Type B pancreatic cell (in vitro differentiated cells): ENCODE measurements at places on chromosomes 12 and 14.

DNA sequence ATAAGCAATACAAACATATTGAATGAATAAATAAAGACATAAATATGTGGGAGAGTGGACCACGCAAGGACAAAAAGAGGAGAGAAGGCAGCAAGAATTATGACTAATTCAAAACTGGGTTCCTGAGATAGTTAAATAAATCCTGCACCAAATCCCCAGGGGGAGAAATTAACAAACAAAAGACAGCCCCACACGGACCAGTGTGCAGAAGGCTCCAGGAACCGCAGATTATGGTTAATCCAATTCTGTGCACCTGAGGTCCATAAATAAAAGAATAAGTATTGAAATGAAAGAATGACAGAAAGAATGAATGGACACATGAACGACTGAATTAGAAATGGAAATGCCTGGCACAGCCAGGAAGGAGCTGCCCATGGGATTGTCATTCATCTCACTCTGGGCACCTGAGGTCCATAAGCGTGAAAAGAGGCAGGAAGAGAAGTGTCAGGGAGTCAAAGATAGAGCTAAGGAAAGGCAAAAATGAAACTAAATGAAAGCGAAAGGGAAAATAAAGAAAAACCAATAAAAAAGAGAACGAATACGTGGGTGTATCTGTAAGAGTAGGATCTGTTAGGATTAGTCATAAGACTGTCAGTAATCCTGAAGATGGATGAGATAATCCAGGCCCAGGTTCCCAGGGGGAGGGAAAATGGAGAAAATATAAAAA, 23.3 kb downstream of the MEG3 start:
- peaks cover 3% of the 10 kb centered on the region for H3K27me3 ChIP-seq
- no peak for DNase-seq
- H3K27ac ChIP-seq = no peak overlapping the region

- DNase-seq = no peak
- peaks cover 31% of the 10 kb centered on the region for H3K4me1 ChIP-seq
- no peak overlapping the region for H3K27ac ChIP-seq
- no peaks in the 10 kb centered on the region for H3K27me3 ChIP-seq
Observed at GRCh38 chr12:123958876-123959275, 13.8 kb downstream of the CCDC92 start.

- H3K4me3 ChIP-seq = no peak overlapping the region
- no peaks in the 10 kb centered on the region for H3K27me3 ChIP-seq
- no peak overlapping the region for H3K27ac ChIP-seq
- no peak for DNase-seq
- no peaks in the 10 kb centered on the region for H3K4me1 ChIP-seq
Observed at GRCh38 chr12:84857525-84858208, 54.9 kb downstream of the SLC6A15 start.

DNA sequence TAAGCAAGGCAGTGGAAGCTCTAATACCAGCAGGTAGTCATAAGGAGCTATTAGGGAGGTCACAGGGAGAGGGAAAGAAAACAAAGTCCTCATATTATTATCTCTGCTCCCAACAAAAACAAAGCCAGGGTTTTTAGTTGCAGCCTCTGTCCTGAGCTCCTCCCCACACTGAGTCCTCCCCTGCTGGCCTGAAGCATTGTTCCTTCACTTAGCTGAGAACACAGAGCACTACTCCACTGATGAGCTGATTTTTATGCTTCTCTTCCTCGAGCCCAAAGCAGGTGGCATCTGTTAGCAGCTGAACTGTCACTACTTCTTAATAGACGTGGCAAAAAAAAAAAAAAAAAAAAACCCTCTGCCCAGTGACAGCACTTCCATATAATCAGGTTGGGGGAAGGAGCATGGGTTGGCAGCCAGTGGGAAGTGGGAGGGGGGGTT, 10.5 kb upstream of the STAC3 start:
- DNase-seq = no peak
- H3K27me3 ChIP-seq = no peaks in the 10 kb centered on the region
- no peak overlapping the region for H3K27ac ChIP-seq
- H3K36me3 ChIP-seq = peaks cover 13% of the 10 kb centered on the region
- no peak overlapping the region for H3K4me3 ChIP-seq
- peaks cover 6% of the 10 kb centered on the region for H3K4me1 ChIP-seq

DNA sequence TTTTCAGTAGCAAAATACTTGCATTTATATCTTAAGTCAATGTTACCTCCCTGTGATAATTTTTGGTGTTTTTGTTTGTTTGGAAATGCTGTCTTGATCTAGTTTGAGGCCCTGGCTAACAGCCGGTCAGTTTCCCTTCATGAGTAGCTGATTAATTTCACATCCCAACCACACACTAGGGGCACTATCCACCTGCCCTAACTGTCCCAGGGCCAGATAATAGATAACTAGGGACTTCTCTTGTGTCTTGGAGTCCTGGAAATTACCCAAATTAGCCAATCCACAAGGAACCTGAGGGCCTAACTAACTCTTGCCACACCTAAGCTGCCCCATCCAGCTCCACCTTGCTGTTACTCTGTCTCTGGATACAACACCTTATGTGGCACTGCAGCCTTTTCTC, 399.9 kb downstream of the FOXG1 start:
- H3K4me3 ChIP-seq = no peak overlapping the region
- H3K4me1 ChIP-seq = no peaks in the 10 kb centered on the region
- no peaks in the 10 kb centered on the region for H3K27me3 ChIP-seq

GRCh38 chr12:82673698-82674097, 13.0 kb upstream of the TMTC2 start:
- H3K4me3 ChIP-seq = no peak overlapping the region
- H3K36me3 ChIP-seq = no peaks in the 10 kb centered on the region
- no peaks in the 10 kb centered on the region for H3K27me3 ChIP-seq
- DNase-seq = no peak
- peaks cover 8% of the 10 kb centered on the region for H3K4me1 ChIP-seq
- H3K27ac ChIP-seq = no peak overlapping the region

- peak overlapping the region; percentile 10 for H3K27ac ChIP-seq
- no peaks in the 10 kb centered on the region for H3K27me3 ChIP-seq
- H3K4me3 ChIP-seq = peak overlapping the region; percentile 5
Observed at GRCh38 chr12:11862798-11863197, 207.9 kb upstream of the BCL2L14 start.

DNA sequence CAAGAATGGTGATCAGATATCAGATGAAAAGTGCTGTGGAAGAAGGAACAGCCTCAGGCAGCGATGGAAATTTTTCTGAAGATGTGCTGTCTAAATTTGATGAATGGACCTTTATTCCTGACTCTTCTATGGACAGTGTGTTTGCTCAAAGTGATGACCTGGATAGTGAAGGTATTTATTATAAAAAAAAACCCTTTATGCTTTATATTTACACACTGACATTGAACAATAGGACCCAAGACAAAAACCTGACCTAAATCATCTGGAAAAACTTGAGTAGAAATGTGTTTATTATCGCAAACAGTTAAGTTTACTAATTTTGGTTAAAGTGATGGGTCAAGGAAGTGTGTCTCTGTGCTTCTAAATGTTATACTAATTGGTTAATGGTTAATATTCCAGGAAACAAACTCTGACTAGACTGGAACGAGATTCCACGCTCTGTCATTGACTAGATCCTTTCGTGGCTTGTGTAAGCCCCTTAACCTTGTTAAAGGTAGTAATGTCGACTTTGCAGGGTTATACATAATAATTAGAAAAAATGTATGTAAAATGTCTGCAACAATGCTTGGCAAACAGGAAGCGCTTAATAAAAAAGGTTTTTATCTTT, 62.7 kb downstream of the LRRK2 start:
- H3K4me3 ChIP-seq = no peak overlapping the region
- no peaks in the 10 kb centered on the region for H3K36me3 ChIP-seq
- no peak for DNase-seq
- H3K27me3 ChIP-seq = no peaks in the 10 kb centered on the region

- no peak for DNase-seq
- H3K36me3 ChIP-seq = peaks cover 29% of the 10 kb centered on the region
- peak overlapping the region; percentile 98 for H3K27ac ChIP-seq
- H3K4me3 ChIP-seq = peak overlapping the region; percentile 100
- no peaks in the 10 kb centered on the region for H3K27me3 ChIP-seq
Observed at GRCh38 chr12:6970096-6970527, 352 bp downstream of the PHB2 start.

GRCh38 chr14:71388862-71389261, 481.6 kb downstream of the PCNX1 start:
- H3K27me3 ChIP-seq = no peaks in the 10 kb centered on the region
- no peak overlapping the region for H3K4me3 ChIP-seq

DNA sequence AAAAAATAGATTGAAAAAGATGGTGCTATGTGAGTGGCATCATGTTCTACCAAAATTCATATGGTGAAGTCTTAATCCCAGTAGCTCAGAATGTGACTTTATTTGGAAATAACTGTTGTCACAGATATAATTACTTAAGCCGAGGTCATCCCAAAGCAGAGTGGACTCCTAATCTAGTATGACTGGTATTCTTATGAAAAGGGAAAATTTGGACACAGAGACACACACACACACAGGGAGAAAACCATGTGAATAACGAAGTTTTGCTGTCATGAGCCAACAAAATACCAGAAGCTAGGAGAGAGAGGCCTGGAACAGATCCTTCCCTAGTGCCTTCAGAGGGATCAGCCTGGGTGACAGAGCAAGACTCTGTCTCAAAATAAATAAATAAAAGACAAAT, 62.6 kb downstream of the FAR2 start:
- H3K27ac ChIP-seq = no peak overlapping the region
- no peak overlapping the region for H3K4me3 ChIP-seq
- H3K4me1 ChIP-seq = peaks cover 9% of the 10 kb centered on the region
- no peaks in the 10 kb centered on the region for H3K27me3 ChIP-seq

DNA sequence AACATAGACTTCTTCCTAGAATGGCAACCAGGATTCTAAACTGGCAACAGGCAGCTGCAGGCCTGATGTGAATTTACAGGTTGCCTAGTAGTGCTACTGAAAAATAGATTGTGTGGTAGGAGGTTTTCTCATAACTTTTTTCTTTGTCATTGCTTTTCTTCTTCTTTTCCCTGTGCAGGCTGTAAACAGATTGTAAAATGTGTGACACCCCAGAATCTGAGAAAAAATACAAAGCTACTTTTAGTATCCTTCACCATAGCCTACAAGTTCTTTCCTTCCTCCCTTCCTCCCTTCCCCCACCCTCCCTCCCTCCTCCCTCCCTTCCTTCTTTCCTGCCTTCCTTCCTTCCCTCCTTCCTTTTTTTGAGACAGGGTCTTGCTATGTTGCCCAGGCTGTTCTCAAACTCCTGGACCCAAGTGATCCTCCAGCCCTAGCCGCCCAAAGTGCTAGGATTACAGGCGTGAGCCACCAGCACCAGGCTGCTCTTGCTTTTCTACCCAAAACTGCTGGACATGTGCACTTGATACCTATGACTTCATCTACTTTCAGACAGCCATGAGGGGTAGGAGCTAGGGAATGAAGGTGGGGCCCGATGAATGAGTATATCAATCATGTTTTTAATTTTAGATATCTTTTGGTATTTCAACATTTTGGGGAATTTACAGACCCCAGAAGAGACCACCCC, 114.2 kb upstream of the EEA1 start:
- peaks cover 2% of the 10 kb centered on the region for H3K4me1 ChIP-seq
- DNase-seq = no peak
- H3K4me3 ChIP-seq = no peak overlapping the region
- H3K27ac ChIP-seq = no peak overlapping the region
- no peaks in the 10 kb centered on the region for H3K27me3 ChIP-seq

- no peaks in the 10 kb centered on the region for H3K36me3 ChIP-seq
- H3K4me3 ChIP-seq = no peak overlapping the region
- no peak for DNase-seq
Observed at GRCh38 chr12:54624315-54625279, 10.1 kb downstream of the LACRT start.

- no peaks in the 10 kb centered on the region for H3K27me3 ChIP-seq
- H3K4me3 ChIP-seq = peak overlapping the region; percentile 99
- H3K4me1 ChIP-seq = peaks cover 52% of the 10 kb centered on the region
- peaks cover 23% of the 10 kb centered on the region for H3K36me3 ChIP-seq
Observed at GRCh38 chr12:56635806-56636674, 5.9 kb upstream of the BAZ2A start.

GRCh38 chr14:69789118-69789640, 7.9 kb downstream of the SLC10A1 start:
- no peak overlapping the region for H3K27ac ChIP-seq
- peaks cover 3% of the 10 kb centered on the region for H3K36me3 ChIP-seq
- no peaks in the 10 kb centered on the region for H3K4me1 ChIP-seq
- H3K27me3 ChIP-seq = no peaks in the 10 kb centered on the region
- H3K4me3 ChIP-seq = no peak overlapping the region
- no peak for DNase-seq

DNA sequence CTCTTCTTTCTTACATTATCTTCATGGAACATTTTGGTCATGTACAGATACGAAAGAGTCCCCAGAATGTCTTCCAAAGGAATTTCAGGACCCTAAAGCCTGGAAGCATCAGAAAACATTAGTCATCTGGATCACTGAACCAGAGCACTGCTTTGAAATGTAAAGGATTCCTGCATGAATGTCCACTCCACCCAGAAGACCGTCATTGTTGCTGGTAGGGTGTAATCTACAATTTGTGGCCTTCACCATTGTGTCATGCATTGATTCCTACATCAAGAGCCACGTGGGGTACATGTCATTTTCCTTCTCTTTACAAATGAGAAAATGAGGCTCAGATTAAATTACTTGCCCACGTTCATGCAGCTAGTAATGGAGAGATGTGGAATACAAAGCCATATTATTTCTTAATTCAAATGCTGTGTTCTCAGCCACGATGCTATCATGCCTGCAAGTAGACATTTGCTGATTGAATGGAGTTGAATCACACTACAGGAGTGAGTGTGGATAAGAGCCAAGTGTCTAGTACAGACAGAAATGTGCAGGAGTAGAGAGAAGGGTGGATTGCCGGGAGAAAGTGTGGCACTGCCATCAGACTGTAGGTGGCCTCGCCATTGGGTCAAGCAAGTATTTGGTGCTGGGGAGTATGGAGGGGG, 231.2 kb downstream of the C12orf75 start:
- H3K4me3 ChIP-seq = peak overlapping the region; percentile 11
- H3K27ac ChIP-seq = no peak overlapping the region
- H3K27me3 ChIP-seq = peaks cover 13% of the 10 kb centered on the region
- H3K36me3 ChIP-seq = no peaks in the 10 kb centered on the region
- peaks cover 16% of the 10 kb centered on the region for H3K4me1 ChIP-seq

DNA sequence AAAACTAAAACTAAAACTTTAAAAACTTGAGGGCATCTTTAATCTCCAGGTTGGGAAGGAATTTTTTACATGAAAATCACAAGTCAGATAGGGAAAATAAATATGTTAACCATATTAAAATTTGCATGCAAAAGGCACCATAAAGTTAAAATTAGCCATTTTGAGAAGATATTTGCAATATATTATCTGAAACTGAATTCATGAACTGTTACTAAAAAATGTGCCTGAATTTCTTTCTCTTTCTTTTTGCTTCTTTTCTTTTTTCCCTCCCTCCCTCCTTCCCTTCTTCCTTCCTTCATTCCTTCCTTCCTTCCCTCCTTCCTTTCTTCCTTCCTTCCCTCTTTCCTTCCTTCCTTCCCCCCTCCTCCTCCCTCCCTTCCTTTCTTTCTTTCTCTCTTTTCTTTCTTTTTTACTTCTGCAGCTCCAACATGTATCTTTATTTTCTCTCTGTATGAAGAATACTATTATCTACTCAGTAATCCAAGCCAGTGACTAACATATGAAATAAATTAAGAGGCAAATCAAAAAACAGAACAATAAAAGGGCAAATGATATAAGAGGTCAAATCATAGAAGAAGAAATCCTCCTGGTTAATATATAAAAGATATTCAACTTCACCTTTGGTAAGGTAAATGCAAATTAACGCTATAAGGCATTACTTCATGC, 146.0 kb downstream of the BRMS1L start:
- no peak for DNase-seq
- H3K27ac ChIP-seq = no peak overlapping the region
- H3K4me1 ChIP-seq = no peaks in the 10 kb centered on the region
- no peaks in the 10 kb centered on the region for H3K36me3 ChIP-seq
- peaks cover 3% of the 10 kb centered on the region for H3K27me3 ChIP-seq
- no peak overlapping the region for H3K4me3 ChIP-seq

- H3K27me3 ChIP-seq = no peaks in the 10 kb centered on the region
- peaks cover 13% of the 10 kb centered on the region for H3K36me3 ChIP-seq
- no peak overlapping the region for H3K27ac ChIP-seq
- no peak for DNase-seq
- peaks cover 11% of the 10 kb centered on the region for H3K4me1 ChIP-seq
Observed at GRCh38 chr12:113164014-113164413, 14.5 kb downstream of the CFAP73 start.
